ENCODE measurements at places on chromosomes 6 and 20.

- no peak for DNase-seq
Measured at GRCh38 chr20:38304845-38305447, 990 bp downstream of the BPI start.

GRCh38 chr6:149936743-149937142 is 5.1 kb upstream of the ULBP2 start:
- no peak for DNase-seq

- no peak for DNase-seq
Measured at GRCh38 chr20:38730167-38730988, 6.1 kb downstream of the SLC32A1 start.

DNA sequence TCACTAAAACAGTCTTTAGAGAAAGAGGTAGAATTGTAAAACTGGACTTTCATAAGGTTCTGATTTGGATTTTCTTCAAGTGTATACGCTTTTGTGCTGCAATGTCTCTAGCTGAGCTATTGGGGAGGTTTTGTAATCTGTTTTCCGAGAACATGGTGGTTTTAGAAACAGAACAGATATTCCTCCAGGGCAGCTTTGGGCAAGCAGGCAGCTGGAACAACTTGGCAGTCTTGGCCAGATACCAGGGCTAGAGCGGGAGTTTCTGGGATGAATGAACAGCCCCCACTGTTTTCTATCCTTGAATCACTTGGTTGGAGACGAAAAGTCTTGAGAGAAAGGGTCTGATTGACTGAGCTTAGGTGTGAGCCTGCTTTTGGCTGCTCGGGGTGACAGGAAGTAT is 17.1 kb upstream of the ARMC2 start:
- no peak for DNase-seq

DNA sequence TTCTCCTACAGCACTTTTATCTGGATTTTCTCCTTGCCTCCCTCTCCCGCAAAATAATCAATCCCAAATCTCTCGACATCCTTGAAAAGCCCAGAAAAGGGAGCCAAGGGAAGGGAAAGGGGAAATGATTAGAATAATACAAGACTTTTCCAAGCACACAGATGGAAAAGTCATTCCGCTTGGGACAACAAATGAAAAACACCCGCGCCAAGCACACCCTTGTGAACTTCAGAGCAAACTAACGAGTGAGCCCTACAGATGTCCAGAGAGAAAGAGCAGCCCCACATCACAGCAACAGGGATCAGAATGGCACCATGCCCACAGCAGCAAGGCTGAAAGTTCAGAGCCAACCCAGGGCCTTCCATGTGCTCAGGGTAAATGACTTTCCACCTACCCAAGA is 49.6 kb downstream of the NINL start:
- DNase-seq: no peak

Measured in cerebellar nuclear complex (tissue), 1 donor.